ENCODE measurements at places on chromosomes 3 and 15. TPM values are rescaled to one million over a fixed set of nuclear protein-coding genes. Genes with fewer than 3 reads are reported as not detected.

GRCh38 chr3:30399394-30400181 lies 206.8 kb upstream of the TGFBR2 start:
- DNase-seq = no peak

DNA sequence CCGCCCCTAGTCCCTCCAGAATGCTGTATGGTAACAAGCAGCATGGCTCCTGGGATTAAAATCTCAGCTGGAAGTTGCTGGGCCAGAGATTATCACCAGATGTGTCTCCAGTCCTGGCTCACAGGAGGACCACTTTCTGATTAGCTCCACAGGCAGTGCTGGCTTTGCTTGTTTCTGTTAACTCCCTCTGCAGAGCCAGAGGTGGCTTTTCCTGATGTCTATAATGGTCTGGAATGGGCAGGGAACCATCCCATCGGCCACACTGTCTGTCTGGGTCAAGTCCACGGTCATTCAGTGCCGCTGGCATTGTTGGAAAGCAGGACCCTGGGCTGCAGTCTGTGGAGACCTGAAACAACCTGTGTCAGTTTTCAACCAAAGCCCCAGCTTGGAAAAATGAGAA lies 119.6 kb upstream of the CTDSPL start:
- DNase-seq = no peak

DNA sequence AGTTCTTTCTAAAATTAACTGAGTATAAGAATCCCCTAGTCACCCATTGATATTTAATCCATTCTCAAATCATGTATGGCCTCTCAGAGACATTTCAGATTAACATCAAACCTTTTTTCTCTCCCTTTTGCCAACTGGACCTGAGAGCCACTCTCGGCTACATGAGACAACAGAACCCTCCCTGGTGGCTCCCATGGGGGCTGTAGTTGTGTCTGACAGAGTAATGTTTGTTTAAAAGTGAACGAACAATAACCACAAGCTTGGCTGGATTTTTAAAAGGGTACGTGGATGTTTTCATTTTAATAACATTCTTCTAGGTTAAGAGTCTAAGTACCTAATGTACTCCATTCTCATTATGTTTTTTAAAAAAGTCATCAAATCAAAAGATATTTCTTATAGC lies 37.1 kb downstream of the P3H2 start:
- no peak for DNase-seq

DNA sequence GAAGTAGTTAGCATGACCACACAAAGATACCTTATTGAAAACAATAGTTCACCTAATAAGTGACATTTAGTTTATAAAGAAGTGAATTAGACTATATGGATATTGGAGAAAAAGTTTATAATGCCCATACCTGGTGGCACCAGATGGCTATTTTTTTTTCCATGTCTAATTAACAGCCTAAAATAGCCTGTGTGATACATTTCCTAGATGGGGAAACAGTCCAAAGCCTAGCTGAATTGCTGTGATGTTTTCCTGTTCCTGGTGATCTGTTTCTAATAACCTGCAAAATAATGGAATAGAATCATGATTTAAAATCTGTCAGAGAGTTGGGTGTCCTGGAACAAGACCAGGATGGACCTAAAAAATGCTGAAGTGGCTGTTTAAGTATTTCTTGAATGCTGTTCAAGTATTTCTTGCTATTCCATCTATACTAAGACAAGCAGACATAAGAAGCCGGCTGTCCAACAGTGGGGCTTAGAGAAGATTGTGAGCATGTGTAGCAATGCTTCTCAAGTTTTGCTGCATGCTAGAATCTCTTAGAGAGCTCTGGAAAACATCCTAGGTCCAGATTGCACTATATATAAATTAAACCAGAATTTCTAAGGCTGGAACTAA lies 31.3 kb downstream of the LRRC3B start:
- DNase-seq = no peak

GRCh38 chr15:98150536-98150935 lies 190.0 kb downstream of the ARRDC4 start:
- DNase-seq = no peak

The CCR9 gene
- total RNA-seq = not detected

DNA sequence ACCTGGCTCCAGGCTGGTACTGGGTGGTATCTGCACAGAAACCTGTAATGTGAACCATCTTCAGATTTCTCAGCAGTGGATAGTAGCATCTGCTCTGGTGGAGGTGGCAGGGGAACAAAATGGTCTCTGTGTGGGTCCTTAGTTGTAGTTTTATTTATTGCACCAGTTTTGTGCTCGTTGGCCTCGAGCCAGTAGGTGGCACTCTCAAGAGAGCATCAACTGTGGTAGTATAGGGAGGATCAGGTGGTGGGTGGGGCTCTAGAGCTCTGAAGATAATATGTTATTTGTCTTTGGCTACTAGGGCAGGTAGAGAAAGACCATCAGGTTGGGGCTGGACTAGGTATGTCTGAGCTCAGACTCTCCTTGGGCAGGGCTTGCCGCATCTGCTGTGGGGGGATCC lies 254.0 kb upstream of the GPR149 start:
- no peak for DNase-seq

- no peak for DNase-seq
Observed at GRCh38 chr15:81330366-81331090, 6.6 kb upstream of the STARD5 start.

DNA sequence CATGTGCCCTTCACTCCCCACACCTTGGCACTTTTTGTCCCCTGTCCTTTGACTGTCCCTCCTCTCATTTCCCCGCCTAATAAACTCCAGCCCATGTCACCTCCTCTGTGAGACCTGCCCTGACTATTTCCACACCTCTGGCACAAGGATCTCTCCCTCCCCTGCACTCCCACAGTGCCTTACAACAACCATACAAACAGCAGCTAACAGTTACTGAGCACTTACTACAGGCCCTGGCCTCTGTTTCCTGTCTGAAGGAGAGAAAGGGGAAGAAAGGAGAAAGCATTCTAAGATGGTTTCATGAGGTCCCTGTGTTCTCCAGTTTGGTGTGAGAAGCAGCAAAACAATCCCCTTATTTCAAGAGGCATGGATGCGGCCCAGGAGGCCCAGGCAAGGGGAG lies 20.0 kb upstream of the TRH start:
- no peak for DNase-seq

DNA sequence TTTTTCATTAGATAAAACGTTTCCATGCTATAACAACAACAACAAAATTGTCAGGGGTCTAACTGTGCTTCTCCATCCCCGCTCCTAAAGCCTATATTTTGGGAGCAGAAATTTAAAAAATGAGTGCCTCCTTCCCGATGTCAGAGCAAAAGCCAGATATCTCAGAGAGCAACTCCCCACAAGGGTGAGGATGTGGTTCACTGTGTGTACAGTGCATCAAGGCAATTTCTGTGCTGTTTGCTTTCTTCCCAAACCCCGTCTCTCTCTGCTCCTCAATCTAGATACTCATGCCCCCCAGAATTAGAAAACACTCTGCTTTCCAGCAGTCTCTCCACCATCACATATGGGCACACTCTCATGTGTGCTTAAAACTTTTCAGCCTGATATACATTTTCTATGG lies 76.7 kb upstream of the MBNL1 start:
- peak; percentile 81 for DNase-seq

DNA sequence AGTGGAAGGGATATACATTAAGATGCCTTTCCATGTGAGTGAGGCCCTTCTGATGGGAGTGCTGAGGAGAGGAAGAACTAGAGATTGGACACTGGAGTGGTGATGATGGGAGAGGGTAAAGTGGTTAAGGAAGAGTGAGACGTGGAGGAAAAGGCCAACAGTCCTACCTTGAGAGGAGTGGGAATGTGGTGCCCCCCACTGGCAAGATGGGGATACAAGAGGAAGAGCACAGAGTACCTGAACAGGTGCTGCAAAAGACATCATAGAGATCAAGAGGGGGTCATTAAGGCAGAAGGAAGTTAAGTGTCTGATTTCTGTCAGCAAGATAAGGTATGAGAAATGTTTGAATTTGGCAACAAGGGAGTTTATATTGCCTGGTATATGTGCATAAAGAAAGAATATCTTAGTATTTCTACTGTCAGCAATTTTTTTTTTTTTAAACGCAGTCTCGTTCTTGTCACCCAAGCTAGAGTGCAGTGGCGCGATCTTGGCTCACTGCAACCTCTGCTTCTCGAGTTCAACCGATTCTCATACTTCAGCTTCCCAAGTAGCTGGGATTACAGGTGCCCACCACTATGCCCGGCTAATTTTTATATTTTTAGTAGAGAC lies 34.0 kb downstream of the ARIH2 start:
- peak; percentile 81 for DNase-seq

DNA sequence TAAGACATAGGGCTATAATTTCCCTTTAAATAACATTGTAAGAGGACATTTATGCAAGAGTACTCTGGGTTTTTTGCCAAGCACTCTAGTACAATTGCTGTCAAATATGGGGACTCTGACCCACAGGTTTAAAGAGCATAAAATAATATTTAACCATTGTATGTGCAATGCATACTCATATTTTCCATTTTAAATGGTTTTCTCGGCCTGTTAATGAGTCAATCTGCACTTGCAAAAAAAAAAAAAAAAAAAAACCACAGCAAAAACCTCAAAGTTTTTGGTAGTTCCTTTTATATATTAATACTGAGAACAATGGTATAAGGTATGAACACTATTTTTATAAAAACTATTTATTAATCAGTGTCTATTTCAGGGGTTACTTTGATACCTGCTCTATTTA lies 304.0 kb upstream of the CBLB start:
- DNase-seq = peak; percentile 64

- DNase-seq = no peak
Observed at GRCh38 chr3:42664438-42664803, 10.9 kb downstream of the ZBTB47 start.

DNA sequence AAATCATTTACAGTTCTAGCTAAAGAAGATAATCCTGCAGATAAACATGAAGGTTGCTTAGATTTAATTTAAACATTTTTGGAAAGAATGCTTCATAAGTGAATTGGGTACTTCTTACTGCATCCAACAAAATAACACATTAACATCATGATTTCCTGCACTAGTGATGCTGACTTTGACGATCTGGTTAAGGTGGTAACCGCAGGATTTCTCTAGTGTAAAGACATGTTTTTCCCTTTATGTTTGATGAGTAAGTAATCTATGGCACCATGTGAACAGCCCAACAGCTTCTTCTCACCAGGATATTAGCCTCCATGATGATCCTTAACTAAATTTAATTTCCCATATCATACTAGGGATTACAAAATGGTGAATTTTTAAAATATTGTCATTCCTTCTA lies 14.1 kb downstream of the SPPL2A start:
- no peak for DNase-seq

The WNT7A gene
- not detected for total RNA-seq
